ENCODE measurements at places on chromosomes 6 and 20.

- DNase-seq = no peak
These were observed 131.2 kb downstream of the PFDN4 start for GRCh38 chr20:54339093-54339492.

DNA sequence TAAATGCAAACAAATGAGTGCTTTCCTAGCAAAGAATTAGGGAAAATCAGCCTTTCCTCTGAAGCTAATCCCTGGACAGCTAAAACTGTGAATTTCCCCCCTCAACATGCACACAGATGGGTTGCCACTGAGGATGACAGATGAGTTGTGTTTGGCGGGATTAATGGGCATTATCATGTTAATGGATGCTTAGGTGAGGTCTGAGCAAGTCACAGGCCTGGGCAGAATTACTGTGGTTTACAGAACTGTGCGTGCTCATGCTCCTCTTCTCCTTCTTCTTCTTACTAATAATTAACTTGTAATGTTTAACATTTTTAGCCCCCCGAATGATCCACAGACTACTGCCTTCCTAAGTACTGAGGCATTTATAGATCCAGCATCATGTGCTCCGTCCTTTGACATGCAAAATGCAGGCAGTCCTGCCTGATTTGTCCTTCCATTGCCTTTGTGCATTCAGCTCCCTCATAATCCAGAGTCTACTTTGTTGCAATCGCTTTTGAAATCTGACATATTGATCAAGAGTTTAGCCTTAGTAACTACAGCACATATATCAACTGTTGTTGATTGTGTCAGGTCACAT is 753.4 kb upstream of the MMS22L start:
- DNase-seq = no peak

DNA sequence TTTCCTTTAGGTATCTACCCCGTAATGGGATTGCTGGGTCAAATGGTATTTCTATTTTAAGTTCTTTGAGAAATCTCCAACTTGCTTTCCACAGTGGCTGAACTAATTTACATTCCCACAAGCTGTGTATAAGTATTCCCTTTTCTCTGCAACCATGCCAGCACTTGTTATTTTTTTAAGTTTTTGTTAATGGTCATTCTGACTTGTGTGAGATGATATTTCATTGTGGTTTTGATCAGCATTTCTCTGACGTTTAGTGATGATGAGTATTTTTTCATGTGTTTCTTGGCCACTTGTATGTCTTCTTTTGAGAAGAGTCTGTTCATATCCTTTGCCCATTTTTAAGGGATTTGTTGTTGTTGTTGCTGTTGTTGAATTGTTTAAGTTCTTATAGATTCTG is 871.1 kb downstream of the KIF16B start:
- no peak for DNase-seq

GRCh38 chr6:135871296-135871695 is 19.8 kb downstream of the PDE7B start:
- no peak for DNase-seq

DNA sequence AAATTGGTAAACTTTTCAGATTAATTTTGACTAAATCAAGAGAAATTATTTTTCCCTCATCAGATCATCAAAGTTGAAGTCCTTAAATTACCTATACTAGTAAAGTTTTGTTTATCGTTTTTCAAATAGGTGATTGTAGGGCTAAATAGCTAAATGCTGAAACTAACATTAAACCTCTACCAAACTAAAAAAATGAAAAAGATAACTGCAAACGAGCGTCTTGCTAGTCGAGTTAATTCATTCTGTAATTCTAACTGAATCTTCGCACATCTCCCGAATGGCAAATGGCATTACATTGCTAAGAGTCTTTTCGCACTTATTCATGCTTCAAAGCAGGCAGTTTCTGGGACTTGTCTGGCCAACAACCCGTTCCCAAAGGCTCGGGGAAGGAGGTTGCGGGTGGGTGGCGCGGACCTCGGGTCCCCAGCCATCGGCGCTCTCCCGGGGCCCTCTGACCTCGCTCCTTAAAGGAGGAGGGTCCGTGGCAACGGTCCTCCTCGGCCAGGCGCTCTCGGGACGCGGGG is 43.8 kb downstream of the POPDC3 start:
- no peak for DNase-seq

DNA sequence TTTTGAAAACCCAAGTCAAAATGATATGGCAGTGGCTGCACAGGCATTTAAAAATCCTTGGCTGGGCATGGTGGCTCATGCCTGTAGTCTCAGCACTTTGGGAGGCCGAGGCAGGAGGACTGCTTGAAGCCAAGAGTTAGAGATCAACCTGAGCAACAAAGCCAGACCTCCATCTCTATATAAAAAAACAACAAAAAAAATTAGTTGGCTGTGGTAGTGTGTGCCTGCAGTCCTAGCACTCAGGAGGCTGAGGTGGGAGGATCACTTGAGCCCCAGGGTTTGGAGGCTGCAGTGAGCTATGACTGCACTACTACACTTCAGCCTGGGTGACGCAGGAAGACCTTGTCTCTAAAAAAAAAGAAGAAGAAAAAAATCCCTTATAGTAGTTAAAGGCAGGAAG is 142.9 kb downstream of the MYB start:
- DNase-seq = no peak

DNA sequence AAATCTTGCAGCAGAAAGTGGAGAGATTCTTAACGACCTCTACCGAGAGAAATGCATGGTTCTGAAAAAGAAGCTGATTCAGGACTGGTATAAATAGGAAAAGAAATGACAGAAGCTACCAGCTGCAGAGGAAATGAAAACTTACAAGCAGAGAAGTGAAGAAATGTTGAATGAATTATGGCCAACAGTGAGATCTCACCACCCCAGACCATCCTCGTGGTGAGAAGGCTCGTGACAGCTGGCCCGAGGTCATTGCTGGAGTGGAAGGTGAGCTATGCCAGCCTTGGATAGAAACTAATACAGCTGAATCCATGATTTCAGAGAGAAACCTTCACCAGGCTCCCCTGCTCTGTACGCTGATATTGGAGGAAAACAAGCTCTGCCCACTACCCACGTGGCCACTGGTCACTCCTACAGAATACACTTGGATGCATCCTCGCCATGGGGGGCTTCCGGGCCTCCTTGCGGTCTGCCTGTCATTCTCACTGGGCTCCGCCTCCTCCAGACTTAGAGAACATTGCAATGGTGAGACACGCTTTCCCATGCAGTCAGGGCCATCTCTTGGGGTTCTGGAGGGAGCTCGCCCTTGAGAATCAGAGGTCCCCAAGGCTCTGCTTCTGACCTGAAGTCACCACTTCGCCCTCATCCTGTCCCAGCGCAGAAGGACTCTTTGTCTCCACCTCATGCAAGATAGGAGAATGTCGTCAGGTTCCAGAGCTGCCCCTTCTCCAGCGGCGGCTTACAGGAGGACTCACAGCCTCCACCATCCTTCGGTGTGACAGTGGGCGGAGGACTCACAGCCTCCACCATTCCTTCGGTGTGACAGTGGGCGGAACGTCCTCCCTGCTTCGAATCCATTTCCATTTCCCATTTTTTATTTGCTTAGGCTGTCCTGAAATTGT is 10.6 kb upstream of the TUBB2B start:
- DNase-seq = no peak

DNA sequence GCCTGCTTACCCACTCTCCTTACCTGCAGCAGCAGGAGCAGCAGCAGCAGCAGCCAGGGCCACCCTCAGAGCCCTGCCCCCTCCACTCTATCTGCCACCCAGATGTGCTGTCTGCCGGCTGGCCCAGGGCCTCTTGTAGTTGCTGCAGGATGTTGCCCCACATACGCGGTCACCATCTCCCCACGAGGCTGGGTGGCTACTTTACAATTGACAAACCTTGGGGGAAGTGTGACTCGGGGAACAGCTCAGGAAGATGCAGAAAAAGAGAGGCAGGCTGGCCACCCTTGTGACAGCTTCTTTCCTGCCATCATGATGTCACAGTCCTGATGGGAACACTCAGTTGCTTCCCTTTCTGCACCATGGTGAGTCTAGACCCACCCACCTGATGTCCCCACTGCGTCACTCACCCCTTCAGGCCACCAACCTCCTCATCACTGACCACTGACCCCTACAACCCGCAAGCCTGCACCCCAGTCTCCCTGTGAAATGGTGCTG is 14.5 kb downstream of the TREM1 start:
- no peak for DNase-seq

- no peak for DNase-seq
These were observed 19.0 kb upstream of the ASIP start for GRCh38 chr20:34222208-34222607.

- DNase-seq = no peak
These were observed 16.9 kb downstream of the GPR31 start for GRCh38 chr6:167140589-167141474.

- DNase-seq = no peak
These were observed 26.2 kb downstream of the PLEKHG1 start for GRCh38 chr6:150625927-150626326.

GRCh38 chr6:3319610-3320200 is 61.0 kb downstream of the PSMG4 start:
- DNase-seq = no peak

DNA sequence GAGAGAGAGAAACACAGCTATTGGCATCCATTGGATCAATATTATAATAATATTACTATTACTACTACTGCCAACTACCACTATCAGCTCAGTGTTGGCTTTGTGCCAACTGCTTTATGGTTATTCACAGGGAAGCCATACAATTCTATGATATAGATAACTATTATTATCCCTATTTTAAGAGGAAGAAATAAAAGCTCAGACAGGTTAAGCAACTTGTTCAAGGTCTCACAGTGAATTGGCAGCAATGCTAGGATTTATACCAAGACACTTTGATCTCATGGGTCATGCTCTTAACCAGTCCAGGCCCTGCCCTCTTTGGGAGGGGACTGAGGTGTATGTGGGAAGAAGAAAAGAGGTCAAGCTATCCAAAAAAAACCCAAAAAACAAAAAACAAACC is 82.0 kb upstream of the TRAF3IP2 start:
- DNase-seq = peak; percentile 37

DNA sequence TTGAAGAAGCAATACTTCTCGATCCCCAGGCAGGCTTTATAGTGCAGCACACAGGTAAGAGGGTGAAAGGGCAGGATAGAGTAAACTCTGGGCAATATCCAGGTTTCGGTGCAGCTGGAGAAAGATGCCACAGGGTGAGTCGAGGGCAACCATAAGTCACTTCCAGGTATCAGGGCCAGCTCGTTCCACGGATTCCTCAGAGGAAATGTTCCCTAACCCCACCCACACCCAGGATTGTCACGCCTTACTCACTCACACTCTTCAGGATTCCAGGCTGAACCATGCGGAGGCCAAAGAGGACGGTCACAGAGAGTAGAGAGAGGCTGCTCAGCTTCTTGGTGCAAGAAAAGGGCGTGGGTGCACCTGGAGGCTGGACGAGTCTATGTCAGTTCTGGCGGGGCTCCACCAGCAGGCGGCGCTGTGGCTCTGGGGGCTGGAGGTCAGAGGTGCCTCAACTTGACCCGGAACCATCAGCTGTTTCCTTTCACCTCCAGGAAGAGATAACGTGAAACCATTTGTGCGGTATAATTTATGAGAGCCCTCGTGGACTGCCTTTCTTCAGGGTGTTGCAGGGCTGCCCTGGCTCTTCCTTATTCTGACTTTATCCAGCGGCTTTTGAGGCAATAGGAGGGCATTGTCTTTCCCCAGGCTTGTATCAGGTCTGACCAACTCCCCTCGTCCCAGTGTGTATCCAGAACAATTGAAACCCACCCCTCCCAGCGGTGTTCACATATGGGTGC is 14.5 kb upstream of the WFDC12 start:
- DNase-seq = peak; percentile 25

- peak; percentile 68 for DNase-seq
These were observed 945 bp downstream of the PHF10 start for GRCh38 chr6:169723200-169723909.

- no peak for DNase-seq
These were observed 72.4 kb downstream of the ADTRP start for GRCh38 chr6:11706171-11706570.

GRCh38 chr6:34864007-34864406 is 23.8 kb downstream of the TAF11 start:
- DNase-seq = no peak

DNA sequence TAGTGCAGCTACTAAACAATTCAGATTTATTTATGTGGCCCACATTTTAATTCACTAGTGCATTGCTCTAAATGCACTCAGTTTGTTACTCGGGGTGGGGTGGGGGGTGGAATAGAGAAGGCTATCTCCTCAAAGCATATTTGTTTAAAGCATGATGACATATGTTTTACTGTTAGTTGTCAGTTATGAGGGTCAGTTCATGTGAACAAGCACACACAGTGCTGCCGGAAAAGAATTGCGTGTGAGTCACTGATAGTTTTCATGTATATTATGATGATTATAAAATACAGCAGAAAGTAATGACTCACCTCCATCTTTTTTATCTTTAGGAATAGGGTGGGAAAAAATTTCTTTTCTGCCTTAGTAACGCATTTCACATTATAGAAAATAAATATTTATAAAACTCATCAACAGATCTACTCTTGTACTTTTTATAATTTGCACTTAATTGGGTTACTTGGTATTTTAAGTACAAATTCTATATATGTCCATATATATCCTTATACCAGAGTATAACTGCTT is 42.2 kb upstream of the STXBP5 start:
- DNase-seq = no peak

DNA sequence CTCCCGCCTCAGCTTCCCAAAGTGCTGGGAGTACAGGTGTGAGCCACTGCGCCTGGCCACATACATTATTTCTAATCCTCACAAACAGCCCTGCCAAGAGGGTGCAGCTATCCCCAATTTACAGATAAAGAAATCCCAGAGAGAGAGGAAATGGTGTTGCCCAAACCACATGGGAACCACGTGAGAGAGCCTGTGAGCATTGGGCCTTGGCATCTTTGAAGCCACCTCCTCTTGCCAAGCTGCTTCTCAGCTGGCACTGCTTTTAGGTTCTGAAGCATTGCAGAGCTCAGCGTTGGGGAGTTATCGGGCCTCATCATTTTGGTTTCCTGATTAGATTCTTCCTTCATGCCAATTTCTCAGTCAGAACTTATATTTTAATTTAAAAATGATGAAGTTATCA is 80.3 kb downstream of the CTNNBL1 start:
- no peak for DNase-seq

DNA sequence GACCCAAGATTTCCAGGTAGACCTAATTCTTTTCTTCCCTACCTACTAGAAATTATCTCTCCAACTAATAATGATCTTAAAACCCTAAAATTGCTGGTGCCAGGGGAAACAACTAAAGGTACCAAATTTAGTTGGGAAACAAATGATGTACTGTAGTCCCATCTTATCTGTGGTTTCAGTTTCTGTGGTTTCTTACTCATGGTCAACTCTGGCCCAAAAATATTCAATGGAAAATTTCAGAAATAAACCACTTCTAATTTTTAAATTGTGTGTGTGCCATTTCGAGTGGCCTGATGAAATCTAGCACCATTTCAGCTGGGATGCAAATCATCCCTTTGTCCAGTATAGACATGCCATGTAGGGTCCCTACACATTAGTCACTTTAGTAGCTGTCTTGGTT is 475.2 kb upstream of the EPHA7 start:
- no peak for DNase-seq

DNA sequence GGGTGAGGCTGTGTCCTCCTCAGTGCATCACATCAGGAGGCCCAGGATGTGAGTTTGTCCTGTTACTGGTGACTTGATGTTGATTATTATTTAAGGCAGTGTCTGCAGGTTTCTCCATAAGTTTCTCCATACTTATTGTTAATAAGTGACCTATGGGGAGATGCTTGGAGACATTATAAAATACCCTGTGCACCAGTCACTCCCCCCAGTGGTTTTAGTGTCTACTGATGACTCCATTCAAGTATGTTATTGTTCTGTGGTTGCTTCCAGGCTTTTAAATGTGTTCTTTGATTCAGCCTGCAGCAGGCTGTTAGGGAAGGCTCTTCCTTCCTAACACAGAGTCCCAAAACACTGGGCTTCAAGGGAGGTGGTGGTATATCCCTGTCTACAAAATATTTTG is 14.6 kb upstream of the CST3 start:
- no peak for DNase-seq
